ENCODE measurements at places on chromosomes 6 and 20.

DNA sequence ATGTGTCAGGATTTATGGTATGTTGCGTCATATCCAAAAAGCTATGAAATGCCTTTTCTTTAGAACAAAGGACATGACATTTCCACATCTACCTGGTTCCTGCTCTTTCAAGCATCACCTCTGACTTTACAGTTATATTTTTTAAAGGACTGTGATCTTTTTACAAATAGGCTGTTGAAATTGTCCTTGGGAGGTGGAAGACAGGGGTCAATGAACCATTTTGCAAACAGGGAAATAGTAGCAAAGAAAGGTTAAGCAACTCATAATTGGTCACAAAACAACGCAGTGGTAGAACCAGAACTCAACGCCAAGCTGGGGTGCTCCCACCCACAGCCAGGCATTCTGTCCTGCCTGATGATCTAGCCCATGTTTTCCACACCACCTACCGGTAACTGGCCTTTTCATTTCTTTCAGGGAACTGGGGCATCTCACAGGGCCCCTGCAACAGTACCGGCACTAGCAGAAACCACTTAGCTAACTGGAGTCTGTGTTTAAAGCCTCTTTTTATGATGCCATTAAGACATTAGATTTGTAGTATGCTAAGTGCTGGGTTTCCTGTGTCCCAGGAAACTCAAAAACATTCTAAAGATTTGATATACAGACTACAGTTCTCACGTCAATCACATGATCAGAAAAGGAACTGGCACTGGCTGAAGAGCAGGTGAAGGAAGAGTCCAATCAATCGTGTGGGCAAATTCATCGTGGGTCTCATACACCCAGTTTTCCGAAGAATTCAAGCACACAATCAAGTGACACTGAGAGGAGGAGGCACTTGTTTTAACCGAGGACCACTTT, 13.9 kb downstream of the ZNF217 start:
- DNase-seq, result no peak

DNA sequence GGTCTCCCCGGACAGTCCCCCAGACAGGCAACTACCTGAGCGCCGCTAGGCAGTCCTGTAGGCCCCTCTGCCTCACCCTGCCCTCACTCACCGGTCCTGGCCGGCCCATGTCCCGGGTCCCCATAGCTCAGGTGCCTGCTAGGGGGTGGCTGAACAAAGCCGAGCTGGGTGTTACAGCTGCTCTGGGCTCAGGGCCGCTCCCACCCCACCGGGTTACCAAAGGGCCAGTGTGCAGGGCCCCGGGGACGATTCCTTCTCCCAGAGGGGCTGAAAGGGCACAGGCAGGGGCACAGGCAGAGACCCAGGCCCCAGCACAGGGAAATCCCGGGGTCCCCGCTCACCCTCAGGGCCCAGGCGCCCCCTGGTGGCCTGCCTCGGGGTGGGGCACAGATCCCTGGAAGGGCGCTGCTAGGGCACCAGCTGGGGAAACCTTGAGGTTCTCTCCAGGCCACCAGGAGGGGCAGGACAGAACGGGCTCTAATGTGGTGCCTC, 118.4 kb downstream of the GRM4 start:
- DNase-seq, result peak; percentile 85

DNA sequence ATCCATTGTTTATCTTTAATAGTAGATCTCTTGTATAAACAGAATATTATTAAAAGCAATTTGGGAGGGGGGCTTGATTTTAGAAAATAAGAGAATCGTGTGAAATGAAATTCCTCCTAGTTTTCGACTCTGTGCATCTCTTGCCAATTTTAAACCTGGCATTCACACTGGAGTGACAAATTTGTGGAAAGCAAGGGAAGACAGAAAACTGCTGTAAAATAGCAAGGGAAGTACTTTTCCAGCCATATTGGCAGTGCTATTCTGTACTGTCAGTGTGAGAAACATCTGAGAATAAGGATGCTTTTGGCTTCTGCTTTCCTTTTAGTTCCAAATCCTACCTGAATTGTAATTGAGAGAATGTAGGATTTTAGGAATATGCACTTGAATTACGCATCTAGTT, 40.2 kb downstream of the TOP1 start:
- no peak for DNase-seq

- no peak for DNase-seq
These were observed 78.6 kb downstream of the HIVEP1 start for GRCh38 chr6:12090714-12091113.

DNA sequence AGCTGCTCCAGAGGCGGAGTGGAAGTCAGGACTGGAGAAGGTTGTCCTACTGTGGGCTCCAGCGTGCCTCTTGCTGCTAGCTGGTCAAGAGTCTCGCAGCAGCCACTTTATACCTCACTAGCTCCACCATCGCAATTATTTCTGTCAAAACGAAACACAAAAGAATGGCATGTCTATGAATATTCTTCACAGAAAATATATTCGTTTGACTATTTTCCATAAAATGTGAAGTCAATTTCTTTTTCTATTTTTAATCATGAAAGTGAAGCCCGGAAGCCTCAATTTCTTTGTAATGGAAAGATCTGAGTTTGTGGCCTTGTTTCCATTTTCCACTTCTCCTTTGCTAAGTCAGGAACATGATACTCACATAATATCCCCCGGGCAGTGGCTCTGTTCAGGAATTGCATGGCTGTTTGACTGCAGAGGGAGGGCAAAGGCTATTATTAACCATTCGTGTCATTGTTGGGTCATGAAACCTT, 51.7 kb downstream of the DTD1 start:
- DNase-seq, result no peak

GRCh38 chr20:58081846-58082245, 146.6 kb downstream of the ANKRD60 start:
- DNase-seq, result no peak

- peak; percentile 64 for DNase-seq
These were observed 110.2 kb upstream of the ZNF184 start for GRCh38 chr6:27582928-27583725.

GRCh38 chr6:97689078-97689754, 406.2 kb upstream of the MMS22L start:
- no peak for DNase-seq

DNA sequence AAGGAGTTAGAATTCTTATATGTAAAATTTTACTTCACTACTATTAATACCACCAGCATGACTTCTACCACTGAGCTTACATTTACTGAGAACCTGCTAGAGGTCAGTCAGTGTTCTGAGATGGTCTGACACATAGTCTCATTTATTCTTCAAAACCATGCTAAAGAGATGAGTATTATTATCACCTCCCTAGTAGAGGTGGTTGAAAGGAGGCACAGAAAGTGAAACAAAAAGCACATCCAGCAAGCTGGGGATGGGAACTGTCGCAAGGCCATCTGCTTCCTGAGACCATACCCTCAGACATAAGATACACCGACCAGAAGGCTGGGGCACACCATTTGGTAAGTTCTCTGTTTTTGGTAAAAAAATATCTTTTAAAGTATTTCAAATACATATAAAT, 137.7 kb downstream of the INSM1 start:
- peak; percentile 44 for DNase-seq

DNA sequence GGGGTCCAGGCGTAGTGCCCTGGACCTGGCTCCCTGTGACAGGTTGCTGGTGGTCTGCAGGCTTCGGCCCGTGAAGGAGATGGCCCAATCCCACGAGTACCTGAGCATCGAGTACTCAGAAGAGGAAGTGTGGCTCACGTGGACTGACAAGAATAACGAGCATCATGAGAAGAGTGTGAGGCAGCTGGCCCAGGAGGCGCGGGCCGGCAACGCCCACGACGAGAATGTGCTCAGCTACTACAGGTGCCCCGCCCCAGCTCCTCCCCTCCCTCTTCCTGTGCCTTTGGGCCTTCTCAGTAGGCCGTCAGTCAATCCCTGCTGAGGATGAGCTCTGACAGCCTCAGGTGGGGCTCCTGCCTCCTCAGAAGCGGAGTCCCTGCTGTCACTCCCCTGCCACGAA, 42.6 kb downstream of the UQCC2 start:
- DNase-seq, result peak; percentile 59

GRCh38 chr6:41476401-41476800, 69.8 kb upstream of the FOXP4 start:
- no peak for DNase-seq

DNA sequence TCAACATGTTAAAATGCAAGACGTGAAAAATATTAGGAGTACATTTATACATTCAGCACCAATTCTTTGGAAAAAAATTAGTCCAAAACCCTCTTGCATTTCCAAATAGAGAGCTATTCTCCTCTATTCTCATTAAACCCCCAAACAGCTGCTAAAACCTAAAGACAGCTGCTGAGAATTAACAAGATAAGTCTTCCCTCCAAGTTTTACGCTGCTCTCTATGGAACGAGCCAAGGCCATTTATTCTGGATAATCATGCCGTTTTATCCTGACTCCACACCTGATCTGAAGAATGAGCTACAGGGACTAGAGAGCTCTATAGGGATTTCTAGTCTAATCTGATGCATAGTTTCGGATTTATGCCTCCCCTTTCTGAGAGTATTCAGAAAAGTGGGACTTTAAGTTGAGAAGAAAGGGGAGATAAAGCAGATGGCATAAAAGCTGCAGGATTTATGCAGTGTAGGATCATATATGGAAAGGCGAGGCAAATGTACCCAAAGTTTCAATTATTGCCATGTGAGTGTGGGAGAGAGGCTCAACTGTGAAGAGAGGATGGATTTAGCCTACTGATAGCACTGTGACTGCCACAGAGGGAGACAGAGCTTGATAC, 64.7 kb upstream of the HS3ST5 start:
- no peak for DNase-seq
